Progenitor cell of endocrine pancreas (in vitro differentiated cells): ENCODE measurements at places on chromosomes 1 and 21.

DNA sequence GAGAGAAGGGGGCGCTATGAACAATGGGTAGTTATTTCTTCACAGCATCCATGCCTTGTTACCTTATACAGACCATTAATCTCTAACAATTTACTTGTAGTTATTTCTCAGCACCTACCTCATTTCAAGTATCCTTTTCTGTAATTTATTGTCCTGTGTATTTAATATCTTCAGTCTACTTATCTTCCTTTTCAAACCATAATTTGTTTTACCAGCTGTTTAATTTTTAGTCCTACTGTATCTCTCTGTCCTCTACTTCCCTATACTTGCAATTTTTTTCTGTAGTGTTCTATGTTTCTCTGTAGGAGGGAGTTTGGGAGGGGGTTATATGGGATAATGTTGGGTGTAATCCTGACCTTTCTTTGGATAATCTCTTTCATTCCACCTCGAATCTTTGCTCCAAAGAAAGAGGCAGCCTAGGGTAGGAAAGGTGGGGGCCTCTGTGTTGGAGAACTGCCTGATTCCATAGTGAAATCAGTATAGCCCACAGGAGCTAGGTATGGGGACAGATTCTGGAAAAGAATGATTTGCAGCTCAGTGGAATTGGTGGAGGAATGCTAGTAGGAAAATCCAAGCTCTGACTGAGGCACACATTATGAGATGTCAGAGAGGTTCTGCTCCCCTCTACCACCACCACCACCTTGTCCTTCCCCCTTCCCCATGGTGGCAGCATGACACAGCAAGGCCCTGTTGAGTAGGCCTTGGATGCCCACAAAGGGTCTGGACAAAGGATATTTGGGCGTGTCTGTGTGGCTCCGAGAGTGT is 642 bp downstream of the MLLT11 start:
- no peak for DNase-seq

GRCh38 chr1:201728731-201729130 is 100.2 kb upstream of the IPO9 start:
- no peak for DNase-seq

DNA sequence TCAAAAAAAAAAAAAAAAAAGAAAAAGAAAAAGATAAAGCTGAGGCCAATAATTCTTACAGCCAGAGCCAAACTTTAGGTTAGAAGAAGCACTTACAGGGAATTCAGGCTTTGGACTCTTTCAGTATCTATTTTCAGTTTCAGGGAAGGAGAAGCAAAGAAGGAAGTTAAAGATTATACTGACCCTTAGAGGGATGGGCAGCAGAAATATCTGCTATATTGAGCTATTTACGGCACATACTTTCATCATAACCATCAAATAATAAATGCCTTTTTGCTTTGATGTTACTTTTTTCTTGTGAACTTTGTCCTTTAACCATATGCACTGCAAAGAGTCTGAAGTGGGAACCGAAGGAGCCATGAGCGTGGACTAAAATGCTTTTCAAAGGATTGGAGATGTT is 42.0 kb downstream of the TM2D1 start:
- DNase-seq, result no peak

- no peak for DNase-seq
Observed at GRCh38 chr1:206557636-206558473, 50.5 kb downstream of the RASSF5 start.
